Activated CD4-positive, CD25-positive, alpha-beta regulatory T cell (primary cell): ENCODE measurements at places on chromosomes 5 and 9.

DNA sequence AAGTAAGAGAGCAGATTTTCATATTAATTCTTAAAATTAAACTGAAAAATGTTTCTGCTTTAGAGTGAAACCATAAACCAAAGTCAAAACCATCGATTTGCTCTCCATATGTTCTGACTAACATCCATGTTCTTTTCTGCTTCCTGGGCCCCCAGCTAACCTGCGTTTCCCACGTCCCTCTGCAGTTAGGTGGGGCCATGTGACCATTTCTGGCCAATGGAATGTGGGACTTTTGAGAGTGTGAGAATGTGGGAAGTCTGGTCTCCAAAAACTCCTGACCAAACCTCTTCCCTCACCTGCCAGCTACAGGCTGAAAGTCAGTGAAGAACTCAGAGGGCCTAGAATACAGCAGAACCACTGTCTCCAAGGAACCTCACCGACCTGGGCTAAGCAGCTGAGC, 44.9 kb downstream of the ANKH start:
- DNase-seq = no peak

GRCh38 chr9:88953381-88954029, 37.8 kb upstream of the S1PR3 start:
- no peak for DNase-seq

DNA sequence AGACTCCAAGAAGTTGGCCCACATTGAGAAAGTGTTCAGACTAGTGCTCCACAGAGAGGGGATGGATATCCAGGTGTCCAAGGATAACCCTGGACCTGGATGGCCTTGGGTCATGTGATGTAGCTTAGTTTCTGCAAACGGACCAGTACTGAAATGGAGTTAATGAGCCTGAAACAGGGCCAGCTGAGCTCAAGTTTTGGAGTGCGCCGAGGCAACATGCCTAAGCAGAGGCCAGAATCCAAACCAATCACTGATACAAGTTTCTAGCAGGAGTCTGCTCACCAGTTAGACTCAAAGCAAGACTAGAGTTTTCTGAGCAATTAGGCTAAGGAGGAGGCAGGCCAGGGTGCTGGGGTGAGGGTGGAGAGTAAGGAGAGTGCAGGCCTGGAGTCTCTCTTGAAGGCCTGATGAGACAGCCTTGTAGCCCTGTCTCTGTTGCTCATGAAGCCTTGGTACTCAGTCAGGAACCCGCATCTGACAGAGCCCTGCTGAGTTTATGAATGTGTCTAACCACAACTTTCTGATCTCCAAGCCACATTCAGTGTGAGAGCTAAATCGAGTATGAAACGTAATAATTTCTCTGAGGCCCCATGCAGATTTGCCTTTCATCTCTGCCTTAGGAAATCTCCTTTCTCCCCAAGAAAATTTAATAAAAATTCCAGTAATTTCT, 68.9 kb upstream of the EQTN start:
- no peak for DNase-seq

DNA sequence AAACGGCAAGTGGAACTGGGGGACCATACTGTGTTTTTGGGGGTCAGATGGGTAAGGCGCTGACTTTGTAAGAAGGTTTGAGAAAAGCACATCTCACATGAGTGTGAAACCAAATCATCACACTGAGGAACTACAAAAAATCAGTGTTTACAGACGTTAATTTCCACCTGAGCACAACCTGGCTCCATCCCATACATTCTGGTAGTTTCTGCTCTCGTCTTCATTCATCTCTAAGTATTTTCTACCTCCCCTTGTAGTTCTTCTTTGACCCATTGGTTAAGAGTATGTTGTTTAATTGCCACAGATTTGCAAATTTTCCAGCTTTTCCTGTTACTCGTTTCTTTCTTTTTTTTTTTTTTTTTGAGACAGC, 8.9 kb upstream of the DPP7 start:
- no peak for DNase-seq

DNA sequence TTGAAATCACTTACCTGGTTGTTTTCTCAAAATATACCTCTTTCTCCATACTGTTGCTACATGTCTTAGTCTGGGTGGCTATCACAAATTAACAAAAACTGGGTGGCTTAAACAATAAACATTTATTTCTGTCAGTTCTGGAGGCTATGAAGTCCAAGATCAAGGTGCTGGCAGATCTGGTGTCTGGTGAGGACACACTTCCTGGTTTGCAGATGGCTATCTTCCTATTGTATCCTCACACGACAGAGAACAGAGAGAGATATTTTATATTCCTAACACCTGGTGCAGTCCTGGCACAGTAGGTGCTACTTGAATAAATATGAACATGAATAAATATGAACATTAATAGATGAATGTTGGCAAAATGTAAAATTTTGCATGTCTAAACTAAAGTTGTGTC, 164.3 kb upstream of the ACOT12 start:
- no peak for DNase-seq

DNA sequence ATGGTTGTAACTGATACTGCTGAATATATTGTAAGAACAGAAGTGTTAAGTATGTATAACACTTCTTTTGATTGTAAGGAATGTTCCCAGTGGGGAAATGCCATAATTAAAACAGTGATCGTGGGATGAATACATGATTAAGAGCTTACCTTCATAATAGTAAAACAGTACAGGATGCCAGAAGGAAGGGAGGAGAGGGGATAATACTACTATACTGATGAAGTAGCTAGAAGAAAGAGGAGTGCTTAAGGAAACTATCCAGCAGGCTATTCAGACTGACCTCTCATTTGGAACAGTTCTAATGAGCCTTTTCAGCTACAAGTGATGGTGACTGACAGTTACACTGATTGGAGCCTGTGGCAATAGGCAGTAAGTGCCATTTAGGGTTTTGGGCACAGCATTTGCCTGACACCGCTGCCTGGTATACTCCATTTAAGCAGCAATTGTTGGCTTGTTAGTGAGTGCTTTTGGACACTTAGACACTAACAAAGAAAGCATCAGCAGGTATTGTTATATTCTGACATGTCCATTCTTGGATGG, 33.8 kb upstream of the KDM4C start:
- DNase-seq = no peak

DNA sequence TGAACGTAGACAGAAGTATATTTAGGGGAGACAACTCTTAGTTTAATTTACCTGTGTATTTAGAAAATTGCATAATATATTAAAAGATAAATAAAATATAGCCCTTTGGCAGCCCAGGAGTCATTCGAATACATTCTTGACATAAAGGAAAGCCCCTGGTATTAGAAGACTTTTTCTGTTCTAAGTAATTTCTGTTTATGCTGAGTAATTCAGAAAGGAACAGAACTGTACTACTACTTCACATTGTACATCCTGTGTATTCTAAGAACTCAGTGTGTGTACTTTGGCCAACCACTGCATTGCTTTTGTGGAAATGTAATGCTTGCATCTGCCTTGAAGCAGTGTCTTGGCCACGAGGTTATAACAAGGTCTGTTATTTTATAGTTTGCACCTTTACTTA, 136.4 kb downstream of the KDM4C start:
- no peak for DNase-seq
